ENCODE measurements at places on chromosomes 6 and 20.

DNA sequence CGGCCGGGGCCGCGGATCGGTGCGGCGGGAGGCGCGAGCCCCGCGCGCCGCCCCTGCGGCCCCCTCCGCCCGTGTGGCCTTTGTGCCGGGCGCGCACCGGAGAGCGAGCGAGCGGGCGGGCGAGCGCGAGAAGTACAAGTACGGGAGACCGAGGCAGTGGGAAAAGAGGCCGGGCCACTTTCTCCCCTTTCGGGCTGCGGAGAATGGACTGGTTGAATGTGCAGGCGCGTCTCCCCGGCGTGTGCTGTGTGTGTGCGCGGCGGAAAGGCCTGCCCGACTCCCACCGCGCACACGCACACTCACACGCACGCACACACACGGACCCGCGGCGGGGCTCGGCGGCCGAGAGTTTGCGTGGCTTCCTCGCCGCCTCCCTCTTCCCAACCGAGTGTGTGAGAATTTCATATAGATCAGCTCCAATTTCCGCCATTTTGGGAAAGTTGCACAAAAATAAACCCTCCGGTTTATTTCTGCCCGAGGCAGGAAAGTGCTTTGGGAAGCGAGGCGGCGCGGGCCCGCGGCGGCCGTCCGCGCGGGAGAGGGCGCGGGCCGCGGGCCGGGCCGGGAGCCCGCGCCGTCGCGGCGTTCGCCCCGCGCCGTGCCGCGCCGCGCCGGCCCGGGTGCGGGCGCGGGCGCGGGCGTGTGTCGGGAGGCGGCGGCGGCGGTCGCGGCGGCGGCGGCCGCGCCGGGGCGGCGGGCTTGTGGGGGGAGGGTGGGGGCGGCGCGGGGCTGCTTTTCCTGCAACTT is 1.1 kb downstream of the L3MBTL3 start:
- peak; percentile 47 for DNase-seq

GRCh38 chr6:36677753-36678487 is 594 bp upstream of the CDKN1A start:
- DNase-seq = no peak

- no peak for DNase-seq
Observed at GRCh38 chr6:42407379-42407778, 44.3 kb downstream of the TRERF1 start.

GRCh38 chr6:56796196-56796532 is 153.5 kb upstream of the DST start:
- no peak for DNase-seq

DNA sequence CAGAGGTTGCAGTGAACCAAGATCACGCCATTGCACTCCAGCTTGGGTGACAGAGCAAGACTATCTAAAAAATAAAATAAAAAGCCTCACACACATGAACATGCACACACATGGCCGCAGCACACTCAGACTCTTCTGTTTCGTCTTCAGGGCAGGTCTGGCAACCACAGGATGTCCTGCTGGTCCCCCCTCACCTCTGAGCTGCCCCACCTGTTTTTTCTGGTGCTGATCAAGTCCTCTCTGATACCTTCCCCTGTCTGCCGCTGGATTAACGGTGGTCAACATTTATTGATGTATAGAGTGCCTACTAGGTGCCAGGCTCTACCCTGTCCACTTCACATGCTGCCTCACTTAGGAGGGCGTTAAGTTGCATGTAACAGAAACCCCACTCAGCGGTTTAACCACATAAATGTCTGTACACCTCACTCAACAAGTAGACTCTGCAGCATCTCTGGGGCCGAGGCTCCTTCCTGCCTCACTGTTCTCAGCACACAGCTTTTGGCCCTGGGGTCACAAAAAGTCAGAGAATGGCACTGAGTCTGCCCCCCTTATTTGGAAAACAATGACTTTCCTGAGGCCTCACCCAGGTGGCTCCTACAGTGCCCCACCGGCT is 4.5 kb upstream of the AP5S1 start:
- DNase-seq = peak; percentile 61

DNA sequence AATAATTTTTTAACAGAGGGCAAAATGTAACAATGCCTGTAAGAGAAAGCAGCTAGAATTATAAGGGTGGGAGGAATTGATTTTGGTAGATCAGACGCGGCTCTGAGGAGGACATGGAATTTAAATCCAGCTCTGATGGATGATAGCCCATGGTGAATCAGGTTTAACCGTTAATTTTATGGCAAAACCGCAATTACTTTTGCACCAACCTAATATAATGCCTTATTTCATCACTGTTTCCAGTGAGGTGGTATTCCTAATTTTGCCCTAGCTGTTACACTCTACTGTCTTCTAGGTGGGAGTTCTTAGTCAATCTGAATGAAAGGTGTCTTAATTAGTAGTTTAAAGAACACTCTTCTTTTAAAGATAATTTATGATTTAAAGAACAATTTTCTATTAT is 198.3 kb upstream of the SMLR1 start:
- no peak for DNase-seq

GRCh38 chr6:137728386-137729349 is 138.4 kb upstream of the TNFAIP3 start:
- DNase-seq = no peak

GRCh38 chr6:139124887-139125672 is 9.8 kb upstream of the HECA start:
- DNase-seq = peak; percentile 87

- DNase-seq = peak; percentile 57
Observed at GRCh38 chr6:108592371-108593337, 31.9 kb downstream of the FOXO3 start.

- no peak for DNase-seq
Observed at GRCh38 chr6:13217206-13217905, 111.0 kb downstream of the TBC1D7 start.

DNA sequence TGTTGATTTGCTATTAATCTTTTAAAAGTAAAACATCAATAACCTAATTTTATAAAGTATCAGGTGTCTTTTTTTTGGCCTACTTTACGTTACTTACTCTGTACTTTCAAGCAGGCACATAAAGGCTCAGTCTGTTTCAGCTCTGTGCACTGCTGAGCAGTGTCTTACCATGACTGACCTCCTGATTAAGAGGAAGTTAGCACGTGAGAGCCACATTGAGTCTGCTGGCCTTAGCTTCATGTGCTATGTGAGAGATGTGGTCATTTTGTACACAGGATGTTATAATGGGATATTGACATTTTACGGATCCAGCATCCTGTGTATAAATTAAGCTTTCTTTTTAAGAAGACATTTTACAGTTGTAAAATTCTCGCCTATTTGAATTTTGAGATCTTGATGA is 31.9 kb downstream of the ARID1B start:
- DNase-seq = no peak

GRCh38 chr6:63714091-63714490 is 78.5 kb downstream of the PHF3 start:
- DNase-seq = no peak

DNA sequence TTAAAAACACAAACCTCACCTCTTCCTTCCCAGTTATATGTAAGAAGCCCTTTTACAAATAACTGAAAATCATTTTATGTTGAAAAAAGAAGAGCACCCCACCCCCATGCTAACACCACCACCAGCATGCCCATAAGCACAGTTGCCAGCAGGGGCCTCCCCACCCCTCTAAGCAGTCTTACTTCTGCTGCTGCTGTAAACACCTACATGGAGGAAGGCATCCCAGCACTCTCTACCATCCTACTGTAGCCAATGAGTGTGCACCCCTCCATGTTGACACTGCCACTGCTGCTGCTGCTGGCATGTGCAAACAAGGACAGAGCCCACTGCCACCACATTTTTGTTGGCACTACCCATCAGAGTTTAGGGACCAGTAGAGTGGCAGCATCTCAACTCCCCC is 49.6 kb upstream of the PHIP start:
- DNase-seq = peak; percentile 1
